ENCODE measurements at places on chromosomes 7 and 10.

DNA sequence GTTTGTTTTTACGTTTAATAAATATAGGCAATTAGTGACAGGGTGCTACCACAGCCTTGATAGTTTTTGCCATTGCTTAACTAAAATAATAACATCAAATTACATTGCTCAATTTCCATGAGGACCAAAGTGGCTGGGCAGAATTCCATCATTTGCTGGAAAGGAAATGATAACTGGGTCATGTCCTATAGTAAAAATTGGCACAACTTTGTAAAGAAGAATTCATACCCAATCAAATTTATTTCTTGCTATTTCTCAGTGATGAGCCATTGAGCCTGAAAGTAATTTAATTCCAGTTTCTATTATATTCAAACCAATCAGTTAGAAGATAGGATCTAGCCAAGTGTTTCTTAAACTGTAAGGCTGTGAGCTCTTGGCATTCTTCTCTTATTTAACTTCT, 102.2 kb upstream of the CTTNBP2 start:
- DNase-seq: no peak

DNA sequence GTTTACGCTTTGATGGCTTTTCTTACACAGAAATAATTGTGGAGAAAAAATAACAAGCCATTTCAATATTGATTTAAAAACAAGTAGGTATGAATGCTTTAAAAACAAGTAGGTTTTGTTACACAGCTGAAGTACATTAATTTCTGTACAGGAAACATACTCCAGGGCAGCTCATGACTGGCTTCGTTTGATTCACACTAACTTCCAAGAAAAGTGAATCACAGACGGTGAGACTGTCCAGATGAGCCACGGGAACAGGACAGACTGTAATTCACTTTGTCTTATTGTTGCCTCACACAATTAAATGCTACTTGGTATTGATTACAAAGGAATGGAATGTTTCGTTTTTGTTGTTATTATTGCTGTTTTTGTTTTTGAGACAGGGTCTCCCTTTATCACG, 26.6 kb upstream of the SNX10 start:
- no peak for DNase-seq

DNA sequence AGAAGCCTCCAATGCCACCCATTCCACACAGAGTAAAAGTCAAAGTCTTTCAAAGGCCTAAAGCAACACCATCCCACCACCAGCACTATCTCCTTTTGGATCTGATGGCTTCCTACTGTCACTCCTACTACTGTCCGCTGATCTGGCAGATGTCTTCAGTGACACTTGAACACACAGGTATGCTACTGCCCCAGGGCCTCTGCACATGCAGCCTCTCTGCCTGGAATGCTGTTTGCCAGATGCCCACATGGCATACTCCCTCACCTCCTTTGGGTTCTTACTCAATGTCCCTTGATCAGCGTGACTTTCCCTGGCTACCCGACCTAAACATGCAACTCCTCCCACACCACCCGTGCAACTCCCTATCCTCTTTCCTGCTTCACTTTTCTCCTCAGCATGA, 512.4 kb downstream of the KCNMA1 start:
- DNase-seq: no peak

- DNase-seq: no peak
Observed at GRCh38 chr7:149027055-149027454, 1.2 kb downstream of the PDIA4 start.

- no peak for DNase-seq
Observed at GRCh38 chr7:99562832-99563231, 4.4 kb downstream of the ZNF655 start.

GRCh38 chr7:511476-512145, 8.0 kb downstream of the PDGFA start:
- DNase-seq: peak; percentile 15

- no peak for DNase-seq
Observed at GRCh38 chr7:50669890-50670289, 104.7 kb upstream of the DDC start.

GRCh38 chr10:110919971-110920881, 822 bp downstream of the SHOC2 start:
- peak; percentile 56 for DNase-seq

GRCh38 chr7:30752484-30752883, 549 bp downstream of the INMT start:
- DNase-seq: no peak

GRCh38 chr7:33076737-33077136, 14.2 kb upstream of the NT5C3A start:
- no peak for DNase-seq

- DNase-seq: no peak
Observed at GRCh38 chr7:66500087-66500486, 128.6 kb upstream of the KCTD7 start.

GRCh38 chr10:86051586-86051985, 315.0 kb downstream of the GRID1 start:
- no peak for DNase-seq

- DNase-seq: peak; percentile 28
Observed at GRCh38 chr7:20798081-20798693, 11.5 kb upstream of the SP8 start.

DNA sequence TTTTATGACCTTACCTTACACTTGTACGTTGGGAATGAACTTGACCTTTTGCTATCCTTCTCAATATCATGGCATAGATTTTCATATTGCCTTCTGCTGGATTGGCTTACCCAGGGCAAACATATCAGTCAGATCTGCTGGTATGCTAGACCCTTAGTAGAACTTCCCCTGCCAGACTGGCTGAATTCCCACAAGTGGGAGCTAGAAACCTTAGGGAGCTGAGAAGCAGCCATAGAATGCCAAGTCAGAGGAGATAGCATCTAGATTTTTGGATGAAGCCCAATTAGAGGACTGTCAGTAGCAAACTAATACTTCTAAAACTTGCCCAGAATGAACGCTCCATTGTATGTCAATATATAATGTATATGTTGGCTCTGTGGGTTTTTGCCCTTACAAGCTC, 385.0 kb downstream of the NXPH1 start:
- DNase-seq: no peak

DNA sequence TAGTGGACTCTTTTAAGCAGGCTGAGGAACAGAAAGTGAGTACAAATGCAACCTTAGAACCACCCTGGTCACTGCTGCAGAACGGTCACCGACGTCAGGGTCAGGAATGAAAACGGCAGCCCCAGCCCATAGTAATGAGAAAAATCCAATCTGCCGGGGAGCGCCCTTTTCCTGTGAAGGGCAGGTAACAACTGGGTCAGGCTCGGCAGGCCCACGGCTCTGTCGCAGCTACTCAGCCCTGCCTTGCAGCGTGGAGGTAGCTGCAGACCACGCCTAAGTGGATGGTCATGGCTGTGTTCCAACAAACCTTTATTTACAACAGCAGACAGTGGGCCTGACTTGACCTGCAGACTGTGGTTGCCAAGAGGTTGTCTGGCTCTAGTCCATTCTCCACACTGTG, 563.2 kb downstream of the DNAJB6 start:
- DNase-seq: no peak

DNA sequence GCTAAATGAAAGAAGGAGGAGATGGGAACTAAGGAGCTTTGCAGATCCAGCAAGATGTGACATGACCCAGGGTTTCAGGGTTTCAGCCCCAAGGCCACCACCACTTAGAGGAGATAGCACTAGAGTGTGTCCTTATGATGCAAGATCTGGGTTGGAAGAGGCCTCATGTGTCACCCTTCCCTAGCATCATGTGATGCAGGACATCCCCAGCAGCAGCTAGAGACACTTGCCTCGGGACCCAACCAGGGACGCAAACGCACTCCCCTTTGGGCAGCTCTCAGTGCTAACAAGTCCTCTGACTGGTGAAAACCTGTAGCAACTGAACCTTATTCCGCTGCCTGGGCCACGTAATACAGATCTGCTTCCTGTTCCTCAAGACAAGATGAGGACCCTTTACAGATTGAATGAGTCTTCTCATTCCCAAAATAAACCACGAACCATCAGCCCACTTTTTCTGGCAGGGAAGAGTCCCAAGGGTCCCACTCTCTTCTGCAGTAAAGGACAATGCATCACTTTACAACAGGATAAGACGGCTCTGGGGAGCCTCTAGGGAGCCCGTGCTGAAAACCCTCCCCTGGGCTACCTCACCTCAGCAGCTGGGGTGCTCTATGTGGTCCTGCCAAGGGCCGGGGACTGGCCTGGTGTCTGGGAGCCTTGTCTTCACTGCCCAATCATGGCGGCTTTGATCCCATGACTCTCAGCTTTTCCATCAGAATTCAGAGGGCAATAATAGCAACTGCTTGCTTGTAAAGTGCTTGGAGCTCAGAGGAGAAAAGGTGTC, 44.8 kb upstream of the GDF10 start:
- no peak for DNase-seq

GRCh38 chr7:138008588-138009349, 6.9 kb upstream of the CREB3L2 start:
- peak; percentile 60 for DNase-seq

GRCh38 chr10:43221419-43222209, 45.3 kb downstream of the RASGEF1A start:
- DNase-seq: peak; percentile 14

DNA sequence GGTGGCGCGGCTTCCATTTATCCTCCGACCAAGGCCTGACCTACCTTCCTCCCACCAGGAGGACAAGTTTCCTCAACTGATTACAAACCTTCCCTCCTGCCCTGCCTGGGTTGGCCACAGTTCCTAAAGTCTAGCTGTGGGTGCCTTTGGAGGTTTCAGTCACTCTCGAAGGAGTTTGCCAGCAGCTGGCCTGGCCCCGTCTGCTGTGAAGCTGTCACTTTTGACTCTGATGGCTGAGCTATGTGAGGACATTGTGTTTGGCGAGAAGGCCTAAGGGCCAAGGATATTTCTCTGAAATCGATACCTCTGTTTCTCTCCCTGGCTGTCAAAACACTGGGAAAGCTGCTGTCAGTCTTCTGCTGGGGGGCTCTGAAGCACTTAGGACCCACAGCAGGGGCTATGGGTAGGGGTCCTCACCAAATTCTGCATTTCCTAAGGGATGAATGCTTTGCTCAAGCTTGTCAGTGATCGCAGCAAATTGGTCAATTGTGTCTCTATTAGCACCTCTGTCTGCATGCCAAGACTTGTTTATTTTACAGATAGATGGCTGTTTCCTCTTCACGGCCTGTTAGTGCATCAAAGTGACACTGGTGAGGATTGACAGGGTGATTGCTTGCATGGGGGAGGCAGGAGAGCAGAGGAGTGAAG, 31.9 kb upstream of the SAMD8 start:
- no peak for DNase-seq

GRCh38 chr7:712381-713138, 13.9 kb upstream of the DNAAF5 start:
- peak; percentile 30 for DNase-seq

- DNase-seq: no peak
Observed at GRCh38 chr7:123600876-123601275, 745 bp upstream of the ASB15 start.

- DNase-seq: peak; percentile 72
Observed at GRCh38 chr10:130301021-130301892, 165.1 kb downstream of the GLRX3 start.

DNA sequence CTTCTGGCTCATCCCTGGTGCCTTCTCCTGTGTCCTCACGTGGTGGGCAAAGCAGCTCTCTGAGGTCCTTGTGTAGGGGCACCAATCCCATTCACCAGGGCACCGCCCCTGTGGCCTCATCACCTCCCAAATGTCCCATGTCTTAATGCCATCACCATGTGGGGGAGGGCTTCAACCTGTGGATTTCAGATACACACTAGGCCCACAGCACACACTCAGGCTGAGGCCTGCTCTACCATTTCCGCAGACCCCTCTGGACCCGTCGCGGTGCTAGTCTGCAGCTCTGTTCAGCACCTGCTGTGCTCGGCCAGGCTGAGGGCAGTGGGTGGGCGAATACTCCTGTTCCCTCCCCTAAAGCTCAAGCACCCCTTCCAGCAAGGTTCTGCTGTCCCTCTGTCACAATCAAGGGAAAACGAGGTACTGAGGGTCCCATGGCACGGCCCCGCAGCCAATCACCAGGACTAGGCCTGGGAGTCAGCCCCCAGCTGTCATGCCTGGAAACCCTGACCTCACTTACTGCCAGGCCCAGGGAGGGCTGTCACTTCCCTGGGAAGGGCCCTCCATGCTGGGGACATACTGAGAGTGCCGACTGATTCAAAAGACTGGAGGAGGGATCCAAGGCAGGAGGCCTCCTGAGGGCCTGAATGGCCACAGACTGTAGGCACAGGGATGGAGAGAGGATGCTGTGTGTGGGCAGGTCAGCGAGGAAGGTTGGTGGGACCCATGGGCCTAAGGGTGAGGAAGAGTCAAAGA, 123.8 kb upstream of the RET start:
- DNase-seq: peak; percentile 12

DNA sequence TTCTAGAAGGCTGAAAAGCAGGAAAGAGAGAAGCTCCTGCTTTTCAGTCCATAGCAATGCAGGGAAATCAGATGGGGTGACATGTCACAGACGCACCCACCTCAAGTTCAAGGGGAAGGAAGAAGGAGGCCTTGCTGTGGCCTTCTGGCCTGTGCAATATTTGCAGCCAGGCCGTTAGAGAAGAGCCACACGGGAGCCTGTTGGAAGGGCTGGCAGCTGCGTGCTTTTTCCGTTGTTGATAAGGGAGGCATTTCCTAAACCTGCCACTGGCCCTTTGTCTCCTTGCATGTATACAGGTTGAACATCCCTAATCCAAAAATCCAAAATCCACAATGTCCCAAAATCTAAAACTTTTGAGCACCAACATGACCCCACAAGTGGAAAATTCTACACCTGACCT, 492.5 kb upstream of the ZMIZ1 start:
- no peak for DNase-seq

GRCh38 chr7:54581511-54581910, 39.3 kb downstream of the VSTM2A start:
- no peak for DNase-seq

DNA sequence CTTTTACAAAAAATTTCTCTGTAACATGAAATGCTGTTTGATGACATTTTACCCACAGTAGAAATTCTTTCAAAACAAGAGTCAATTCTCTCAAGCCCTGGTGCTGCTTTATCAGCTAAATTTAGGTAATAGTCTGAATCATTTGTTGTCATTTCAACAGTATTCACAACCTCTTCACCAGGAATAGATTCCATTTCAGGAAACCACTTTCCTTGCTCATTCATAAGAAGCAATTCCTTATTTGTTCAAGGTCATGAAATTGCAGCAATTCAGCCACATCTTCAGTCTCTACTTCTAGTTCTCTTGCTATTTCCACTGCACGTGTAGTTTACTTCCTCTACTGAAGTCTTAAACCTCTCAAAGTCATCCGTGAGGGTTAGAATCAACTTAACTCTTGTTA, 14.1 kb downstream of the STAG3 start:
- no peak for DNase-seq

- DNase-seq: no peak
Observed at GRCh38 chr7:12607134-12607533, 36.6 kb downstream of the SCIN start.

GRCh38 chr7:105157278-105157677, 143.3 kb downstream of the KMT2E start:
- DNase-seq: no peak

- DNase-seq: no peak
Observed at GRCh38 chr7:143363016-143363937, 764 bp upstream of the FAM131B start.

GRCh38 chr10:133019651-133020050, 68.1 kb upstream of the ADGRA1 start:
- no peak for DNase-seq

Data from femur (tissue), 1 donor.